ENCODE measurements at places on chromosomes 3 and 15.

GRCh38 chr3:136250903-136251460 is 842 bp downstream of the PCCB start:
- DNase-seq: peak; percentile 25

DNA sequence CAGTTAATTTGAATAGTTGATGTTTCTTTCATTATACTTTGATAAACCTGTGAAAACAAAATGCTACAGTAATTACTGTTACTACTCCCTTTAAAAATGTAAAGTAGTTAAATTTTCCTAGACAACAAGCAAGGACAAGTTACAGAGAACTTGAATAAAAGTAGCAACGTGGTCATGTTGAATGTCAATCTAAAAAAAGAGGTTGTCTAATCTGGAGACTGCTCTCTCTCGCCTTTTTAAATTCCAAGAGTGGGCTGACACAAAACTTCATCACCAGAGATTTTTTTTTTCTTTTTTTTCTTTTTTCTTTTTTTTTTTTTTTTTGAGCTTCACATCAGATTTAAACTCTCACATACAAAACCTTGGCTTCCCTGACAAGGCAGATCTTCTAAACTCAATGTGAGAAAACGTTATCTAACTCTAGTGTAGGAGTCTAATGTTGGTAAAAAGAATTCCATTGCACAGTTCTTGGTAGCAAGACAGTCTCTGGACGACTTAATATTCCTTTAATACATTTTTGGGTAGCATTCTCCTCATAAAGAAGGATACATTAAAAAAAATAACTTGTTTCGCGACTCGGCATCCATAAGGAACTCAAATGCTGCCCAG is 4.1 kb downstream of the FOXP1 start:
- no peak for DNase-seq

- DNase-seq: no peak
These were observed at the start of gene IQCF6 for GRCh38 chr3:51779137-51779536. IQCF6 (minus strand) TSS chr3:51779237; CDS start chr3:51779224, 13 bp downstream.

- no peak for DNase-seq
These were observed 22.5 kb downstream of the LRRN1 start for GRCh38 chr3:3821777-3822176.

- DNase-seq: no peak
These were observed 19.1 kb downstream of the SLC6A20 start for GRCh38 chr3:45777111-45777745.

GRCh38 chr15:38553071-38553470 is 11.5 kb downstream of the RASGRP1 start:
- no peak for DNase-seq

DNA sequence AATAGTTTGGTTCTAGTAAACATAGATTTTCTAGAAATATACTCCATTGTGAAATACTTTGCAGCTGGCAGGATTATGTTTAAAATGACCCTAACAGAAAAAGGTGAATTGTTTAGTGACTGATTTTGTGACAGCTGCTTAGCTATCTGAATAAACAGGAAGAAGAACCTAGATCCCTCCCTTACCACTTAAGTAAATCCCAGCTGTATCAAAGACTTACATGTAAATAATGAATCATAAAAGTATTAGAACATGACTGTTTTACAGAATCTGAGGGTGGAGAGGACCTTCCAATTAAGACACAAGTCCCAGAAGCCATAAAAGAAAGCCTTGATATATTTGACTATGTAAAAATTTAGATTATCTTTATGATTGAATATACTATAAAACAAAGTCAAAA is 15.9 kb downstream of the SLC49A4 start:
- DNase-seq: no peak

DNA sequence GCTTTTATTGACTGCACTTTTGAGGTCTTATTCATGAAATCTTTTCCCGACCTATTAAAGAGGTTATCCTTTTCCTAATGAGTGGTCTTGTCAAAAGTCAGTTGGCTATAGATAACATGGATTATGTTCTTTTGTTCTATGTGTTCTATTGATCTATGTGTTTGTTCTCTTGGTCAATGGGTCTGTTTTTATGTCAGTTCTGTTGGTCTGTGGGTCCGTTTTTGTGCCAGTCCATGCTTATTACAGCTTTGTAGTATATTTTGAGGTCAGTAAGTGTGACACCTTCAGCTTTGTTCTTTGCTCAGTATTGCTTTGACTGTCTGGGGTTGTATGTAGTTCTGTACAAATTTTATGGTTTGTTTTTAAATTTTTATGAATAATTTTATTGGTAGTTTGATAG is 7.8 kb downstream of the TFG start:
- DNase-seq: no peak

DNA sequence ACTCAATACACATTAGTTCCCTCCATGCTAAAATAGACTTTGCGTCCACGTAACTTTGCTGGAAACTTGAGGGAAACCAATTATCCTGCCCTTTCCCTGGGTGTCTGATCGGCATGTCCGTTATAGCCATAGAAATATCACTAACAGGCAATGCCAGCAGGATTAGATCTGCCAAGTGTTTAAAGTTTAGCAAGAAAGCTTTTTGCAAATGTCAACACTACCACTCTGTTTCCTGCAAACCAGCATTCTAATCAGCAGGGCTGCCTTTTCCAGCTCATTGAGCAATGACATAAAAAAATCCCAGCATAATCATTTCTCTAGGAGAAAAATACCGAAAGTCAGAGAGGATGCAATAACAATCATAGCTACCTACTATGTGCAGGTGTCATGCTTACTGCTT is 60.9 kb downstream of the NOX5 start:
- no peak for DNase-seq

GRCh38 chr3:154473769-154474168 is 43.8 kb upstream of the GPR149 start:
- no peak for DNase-seq

GRCh38 chr3:172194702-172195406 is 155.5 kb downstream of the FNDC3B start:
- no peak for DNase-seq

GRCh38 chr3:124928333-124929202 is 6.0 kb downstream of the MUC13 start:
- DNase-seq: peak; percentile 74

GRCh38 chr3:69579306-69580041 is 159.8 kb upstream of the MITF start:
- DNase-seq: no peak

- peak; percentile 39 for DNase-seq
These were observed 21.4 kb upstream of the LIPC start for GRCh38 chr15:58410353-58410752.

- no peak for DNase-seq
These were observed 961.1 kb downstream of the FHIT start for GRCh38 chr3:60290122-60290492.

DNA sequence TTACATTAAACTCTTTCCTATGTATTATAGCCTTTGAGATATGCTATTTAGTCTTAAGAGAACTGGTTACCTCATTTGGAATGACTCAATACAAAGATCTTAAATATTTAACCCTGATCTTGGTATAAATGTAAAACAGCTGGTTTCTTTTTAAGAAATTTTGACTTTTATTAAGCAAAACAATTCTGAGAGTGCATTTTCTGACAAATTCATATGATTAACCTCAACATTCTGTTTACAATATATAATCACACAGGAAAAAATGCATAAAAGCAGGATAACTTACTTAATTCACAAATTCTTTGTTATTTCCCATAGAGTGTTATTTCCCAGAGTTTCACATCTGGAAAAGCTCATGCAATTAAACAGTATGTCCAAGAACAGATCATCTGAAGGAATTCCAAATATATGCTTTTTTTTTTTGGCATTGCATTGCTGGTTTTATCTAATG is 400.4 kb upstream of the THBS1 start:
- no peak for DNase-seq

DNA sequence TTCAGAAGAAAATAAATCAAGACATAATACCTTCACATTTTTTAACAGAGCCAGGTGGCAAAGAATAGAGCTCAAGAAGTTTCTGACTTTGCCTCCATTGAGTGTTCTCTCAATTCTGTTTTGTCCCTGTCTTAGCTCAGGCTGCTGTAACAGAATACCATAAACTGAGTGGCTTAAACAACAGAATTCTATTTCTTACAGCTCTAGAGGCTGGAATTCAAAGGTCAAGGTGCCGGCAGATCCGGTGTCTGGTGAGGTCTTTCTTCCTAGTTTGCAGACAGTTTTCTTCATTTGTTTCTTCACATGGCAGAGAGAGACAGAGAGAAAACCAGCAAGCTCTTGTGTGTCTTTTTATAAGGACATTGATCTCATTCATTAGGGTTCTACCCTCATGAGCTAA is 25.6 kb downstream of the IQCH start:
- DNase-seq: no peak

DNA sequence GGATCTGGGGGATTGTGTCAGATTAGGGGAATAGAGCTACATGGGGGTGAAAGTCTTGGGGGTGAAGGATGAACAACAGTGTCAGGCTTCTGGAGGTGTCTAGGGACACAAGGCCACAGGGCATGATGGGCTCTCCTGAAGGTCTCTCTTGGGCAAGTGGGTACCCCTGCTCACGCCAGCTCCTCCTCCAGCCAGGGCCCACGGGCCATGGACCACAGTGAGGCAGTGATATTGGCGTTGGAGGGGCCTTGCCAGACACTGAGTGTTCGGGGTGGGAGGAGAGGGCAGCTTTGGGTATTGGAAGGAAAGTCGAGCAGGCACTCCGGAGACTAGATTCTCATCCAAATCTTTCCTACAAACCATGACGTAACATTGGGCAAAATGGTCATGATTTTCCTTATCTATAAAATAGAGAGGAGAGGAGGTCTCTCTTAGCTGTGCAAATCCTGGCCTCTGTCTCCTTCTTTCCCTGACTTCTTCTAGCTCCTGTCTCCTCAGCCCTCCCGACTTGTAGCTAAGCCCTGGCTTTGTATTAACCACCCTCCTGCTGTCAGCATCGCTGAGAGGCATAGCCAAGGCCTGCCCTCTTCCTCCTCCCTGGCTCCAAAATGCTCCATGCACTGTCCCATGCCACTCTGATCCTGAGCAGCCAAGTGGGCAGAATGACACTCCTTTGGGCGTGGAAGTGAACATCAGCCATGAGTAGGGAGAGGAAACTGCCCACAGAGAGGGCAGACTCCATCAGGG is 24.0 kb upstream of the SRP14 start:
- DNase-seq: no peak

DNA sequence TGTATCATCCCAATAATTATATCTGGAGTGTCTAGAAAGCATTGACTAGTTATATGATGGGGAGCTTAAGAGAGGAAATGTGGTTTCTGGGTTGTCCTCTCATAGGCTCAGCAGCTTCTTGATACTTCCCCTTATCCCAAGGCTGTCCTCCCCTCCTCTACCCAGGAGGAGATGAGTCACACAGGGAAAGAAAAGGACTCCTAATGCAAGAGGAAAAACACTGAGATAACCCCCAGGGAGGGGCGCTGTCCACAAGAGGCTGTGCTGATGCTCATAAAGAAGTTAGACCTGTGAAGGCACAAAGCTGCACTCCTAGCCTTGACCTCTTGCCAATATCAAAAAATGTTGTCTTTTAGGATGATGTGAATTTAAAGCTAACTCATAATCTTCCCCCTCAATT is 28.8 kb upstream of the GYG1 start:
- no peak for DNase-seq

DNA sequence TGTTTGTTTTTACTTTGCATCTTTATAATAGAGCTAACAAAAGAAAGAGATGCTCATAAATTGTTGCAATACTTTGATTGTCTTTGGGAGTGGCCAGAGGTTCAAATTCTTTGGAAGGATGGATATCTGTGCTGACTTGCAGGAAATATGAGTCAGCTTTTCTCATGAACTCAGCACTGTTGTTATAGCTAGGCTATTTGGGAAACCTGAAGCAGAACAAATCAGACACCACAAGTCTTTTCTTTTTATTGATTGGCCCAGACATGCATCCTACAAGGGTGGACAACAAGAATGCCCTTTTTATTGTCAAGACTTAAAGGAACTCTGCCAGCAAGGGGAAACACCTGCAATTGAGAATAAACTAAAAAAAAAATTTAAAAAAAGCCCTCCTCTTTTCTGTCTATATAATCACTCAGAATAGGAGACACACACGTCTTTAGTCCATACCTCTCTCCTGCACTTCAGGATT is 4.6 kb upstream of the DENND4A start:
- no peak for DNase-seq

- DNase-seq: no peak
These were observed 5.4 kb downstream of the NFKBIZ start for GRCh38 chr3:101854608-101855304.

DNA sequence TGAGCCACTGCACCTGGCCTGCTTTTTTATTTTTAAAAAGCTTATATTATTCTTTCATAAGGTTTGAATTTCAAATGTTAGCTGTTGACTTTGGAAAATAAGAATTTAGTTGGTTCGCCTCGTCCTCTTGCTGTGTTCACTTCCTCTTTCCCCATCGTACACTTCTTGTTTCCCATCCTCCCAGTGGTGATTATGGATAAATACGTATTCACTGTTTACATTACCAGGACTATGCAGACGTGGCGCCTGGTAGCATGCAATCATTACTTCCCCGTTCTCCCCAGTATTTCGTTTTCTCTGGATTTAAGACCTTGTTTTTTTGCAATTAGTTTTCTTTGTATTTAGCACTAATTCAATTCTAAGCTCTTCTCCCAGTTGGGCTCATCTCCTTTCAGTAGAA is 70.1 kb downstream of the LMLN start:
- no peak for DNase-seq

DNA sequence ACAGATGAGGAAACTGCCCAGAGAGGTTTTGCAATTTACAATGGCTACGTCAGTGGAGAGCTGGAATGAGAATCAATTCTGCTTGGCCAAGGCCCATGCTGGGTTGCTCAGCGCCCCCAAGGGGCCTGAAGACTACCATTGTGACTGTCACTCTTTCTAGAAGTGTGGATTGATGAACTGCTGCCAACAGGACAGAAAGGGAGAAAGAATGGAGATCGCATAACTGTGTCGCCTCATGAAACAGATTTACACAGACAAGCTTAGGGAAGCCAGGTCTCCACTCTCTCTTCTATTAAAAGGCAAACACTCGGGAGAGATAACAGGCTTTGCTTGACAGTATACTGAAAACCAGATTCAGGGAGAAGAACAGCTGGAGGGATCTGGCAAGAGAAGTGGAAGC is 160.0 kb downstream of the STT3B start:
- no peak for DNase-seq

- no peak for DNase-seq
These were observed 137.9 kb downstream of the DNAJB8 start for GRCh38 chr3:128328546-128329458.

DNA sequence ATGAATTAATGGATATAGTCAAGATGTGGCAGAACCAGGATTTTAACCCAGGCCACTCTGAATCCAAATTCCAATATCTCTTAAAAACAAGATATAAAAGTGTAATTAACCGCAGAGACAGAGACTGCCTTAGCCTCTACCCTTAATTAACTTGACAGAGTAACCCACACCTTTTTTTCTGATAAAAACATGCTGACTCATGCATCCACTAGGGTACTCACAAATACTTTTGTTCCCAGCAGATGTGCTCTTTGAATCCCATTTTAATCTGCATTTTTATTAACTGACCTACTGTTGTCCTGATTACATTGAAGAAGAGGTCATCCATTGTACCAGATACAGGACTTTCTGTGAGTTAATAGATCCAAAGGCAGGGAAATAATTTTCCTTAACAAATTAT is 278.3 kb downstream of the CHL1 start:
- DNase-seq: no peak

- no peak for DNase-seq
These were observed 14.6 kb downstream of the CAPN7 start for GRCh38 chr3:15220661-15221060.

Data from activated CD4-positive, alpha-beta T cell treated with anti-CD3 and anti-CD28 coated beads for 48 hours (primary cell).